ENCODE measurements at places on chromosomes 1 and 21.

- DNase-seq = no peak
Observed at GRCh38 chr1:23809751-23810171, 9.2 kb upstream of the GALE start.

GRCh38 chr1:198687429-198687828 lies 48.6 kb downstream of the PTPRC start:
- no peak for DNase-seq

DNA sequence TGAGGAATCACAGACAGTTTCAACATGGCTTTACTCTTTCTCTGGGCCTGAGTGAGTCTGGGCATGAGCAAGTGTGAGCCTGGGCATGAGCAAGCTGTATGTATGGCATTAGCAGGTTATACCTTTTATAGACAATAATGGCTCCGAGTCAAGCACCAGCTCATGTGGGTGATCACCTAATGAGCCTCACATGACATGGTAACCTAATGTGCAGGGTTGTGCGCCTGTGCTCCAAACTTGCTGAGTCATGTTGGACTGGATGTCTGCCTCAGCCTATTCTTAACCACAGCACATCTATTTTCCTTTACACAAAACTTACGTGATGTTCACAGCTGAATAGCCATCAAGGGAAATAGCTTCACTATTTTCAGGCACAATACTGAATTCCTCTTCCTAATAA lies 236.2 kb upstream of the NRIP1 start:
- no peak for DNase-seq

DNA sequence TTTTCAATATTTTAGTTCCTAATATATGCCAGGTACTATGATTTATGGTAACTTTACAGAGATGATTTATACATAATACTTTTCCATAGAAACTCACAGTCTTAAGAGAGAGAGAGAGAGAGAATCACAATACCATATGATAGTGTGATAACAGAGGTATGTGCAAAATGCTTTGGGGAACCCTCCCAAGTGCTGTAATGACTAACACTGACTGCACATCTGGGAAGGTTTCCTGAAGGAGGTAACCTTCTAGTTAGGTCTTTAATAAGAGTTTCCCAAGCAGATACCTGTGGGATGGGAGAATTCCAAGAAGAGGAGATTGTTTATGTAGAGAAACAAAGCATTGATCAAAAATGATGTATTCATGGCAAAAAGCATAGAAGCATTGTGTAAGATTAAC lies 34.6 kb upstream of the PIGC start:
- DNase-seq = no peak

DNA sequence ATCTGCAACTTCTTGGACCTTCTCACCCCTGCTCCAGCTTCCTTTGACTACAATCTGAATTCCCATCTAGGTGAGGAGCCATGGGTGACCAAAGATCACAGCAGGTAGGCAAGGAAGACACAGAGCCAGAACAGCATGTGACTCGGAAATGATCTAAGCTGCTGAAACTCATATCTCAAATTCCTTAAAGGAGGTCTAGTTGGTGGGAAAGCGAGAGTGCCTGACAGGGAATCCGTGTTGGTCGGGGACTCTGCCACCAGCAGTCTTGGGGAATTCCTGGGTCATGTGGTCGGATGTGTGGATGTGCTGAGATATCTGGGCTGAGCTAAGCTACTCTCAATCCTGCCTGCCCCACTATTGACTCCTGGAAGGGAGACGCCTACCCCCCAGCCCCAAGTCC lies 3.2 kb upstream of the NUAK2 start:
- DNase-seq = no peak

- no peak for DNase-seq
Observed at GRCh38 chr1:6535214-6535613, 19.1 kb downstream of the NOL9 start.

GRCh38 chr1:178066908-178067614 lies 26.8 kb upstream of the RASAL2 start:
- DNase-seq = no peak

- DNase-seq = no peak
Observed at GRCh38 chr1:17635276-17635675, 95.8 kb downstream of the ARHGEF10L start.

GRCh38 chr1:92826792-92827191 lies 5.0 kb upstream of the RPL5 start:
- DNase-seq = no peak

DNA sequence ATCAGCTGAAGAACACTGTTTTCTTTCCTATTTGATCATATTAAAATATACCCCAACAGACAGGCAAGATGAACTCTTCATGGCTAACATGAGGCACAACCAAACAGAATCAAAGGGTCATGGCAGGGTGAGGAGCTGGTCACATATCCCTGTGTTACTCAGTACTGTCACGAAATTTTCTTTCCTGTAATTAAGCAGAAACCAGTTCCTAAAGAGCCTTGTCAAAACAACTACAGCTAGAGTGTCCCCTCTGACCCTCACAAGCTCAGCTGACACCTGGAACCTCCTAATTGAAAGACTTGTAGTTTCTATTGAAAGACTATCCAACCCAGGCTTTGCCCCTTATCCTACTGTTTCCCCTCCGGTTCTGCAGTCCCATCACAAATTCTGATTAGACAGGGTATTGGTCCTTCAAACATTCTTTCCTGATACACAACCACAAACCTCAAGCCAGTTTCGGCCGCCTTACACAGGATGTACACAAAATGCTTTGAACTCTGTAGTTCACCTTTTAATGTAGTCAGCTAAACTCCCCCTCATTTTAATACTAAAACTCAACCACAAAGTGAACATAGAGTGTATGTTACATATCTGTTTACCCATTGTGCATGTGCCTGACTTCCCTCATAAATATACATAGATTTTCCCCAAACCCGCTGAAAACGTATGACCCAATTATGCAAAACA lies 651.9 kb downstream of the MRPL39 start:
- no peak for DNase-seq

DNA sequence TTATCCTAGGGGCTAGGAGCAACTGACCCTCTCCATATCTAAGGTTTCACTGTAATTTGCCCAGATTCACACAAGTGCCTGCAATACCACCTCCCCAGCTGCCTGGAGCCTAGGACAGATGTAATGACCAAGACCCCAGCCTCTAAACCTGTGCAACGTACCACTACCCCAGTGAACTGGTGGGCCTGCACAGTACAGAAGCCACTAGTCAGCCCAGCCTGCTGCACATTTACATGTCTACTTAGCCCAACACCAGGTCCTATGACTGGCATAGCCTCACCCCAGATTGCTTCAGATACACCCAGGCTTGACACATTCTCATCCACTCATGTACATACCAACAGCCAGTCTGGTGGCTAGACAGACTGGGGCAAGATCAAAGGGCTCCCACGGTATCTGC lies 1336.6 kb downstream of the BRINP3 start:
- no peak for DNase-seq

DNA sequence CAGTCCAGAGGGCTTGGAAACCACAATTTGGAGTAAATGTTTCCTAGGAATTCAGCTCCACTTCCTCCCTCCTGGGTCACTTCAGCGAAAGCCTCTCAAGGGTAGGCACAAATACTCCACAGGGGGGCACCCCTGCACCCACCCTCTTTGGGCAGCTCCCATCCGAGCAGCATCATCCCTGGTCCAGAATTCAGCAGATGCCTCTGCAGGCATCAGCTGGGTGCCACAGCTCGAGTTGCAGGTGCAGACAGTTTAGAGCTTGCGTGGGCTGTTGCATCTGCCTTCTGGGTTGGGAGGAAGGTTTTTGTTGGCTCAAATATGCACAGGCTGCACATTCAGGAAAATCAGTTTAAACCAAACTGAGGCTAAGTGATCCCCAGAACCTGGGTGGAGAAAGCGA lies 25.0 kb downstream of the KANK4 start:
- DNase-seq = no peak

- DNase-seq = no peak
Observed at GRCh38 chr1:28640766-28641165, 2.1 kb downstream of the TAF12 start.

DNA sequence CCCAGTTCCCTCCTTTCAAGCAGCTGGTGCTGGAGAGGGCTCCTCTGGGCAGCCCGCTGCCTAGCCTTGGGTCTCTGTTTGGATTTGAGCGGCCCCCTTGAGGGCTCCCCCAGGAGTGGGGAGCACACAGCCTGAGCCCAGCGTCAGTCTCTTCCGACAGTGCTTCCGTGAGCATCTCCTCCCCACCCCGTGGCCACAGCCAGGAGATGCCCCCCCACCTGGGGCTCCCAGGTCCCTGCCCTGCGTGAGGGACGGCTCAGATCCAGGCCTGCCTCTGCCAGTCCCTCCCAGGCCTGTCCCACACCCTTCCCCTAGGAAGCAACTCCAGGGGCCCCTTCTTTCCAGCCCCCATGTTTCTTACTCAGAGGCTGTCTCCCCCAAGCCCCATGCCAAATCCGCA lies 3.5 kb downstream of the SAMD11 start:
- DNase-seq = no peak

DNA sequence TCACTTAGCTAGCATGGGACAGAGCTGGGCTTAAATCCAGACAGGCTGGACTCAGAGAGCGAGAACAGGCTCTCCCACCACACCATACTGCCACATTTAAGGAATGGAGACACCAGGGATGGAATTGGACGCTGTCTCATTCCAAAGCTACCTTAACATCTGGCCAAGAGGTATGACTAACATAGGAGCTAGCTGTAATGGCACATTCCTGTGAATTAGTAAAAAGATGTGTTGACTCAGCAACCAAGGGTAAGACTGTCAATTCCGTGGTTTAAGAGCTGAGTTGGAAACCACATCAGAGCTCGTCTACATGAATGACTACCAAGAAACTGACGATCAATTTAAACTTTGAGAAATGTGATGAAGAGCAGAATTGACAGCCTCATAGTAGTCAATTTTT lies 8.3 kb upstream of the TNFRSF9 start:
- DNase-seq = no peak

GRCh38 chr1:226110249-226111097 lies 48.0 kb downstream of the H3-3A start:
- no peak for DNase-seq

DNA sequence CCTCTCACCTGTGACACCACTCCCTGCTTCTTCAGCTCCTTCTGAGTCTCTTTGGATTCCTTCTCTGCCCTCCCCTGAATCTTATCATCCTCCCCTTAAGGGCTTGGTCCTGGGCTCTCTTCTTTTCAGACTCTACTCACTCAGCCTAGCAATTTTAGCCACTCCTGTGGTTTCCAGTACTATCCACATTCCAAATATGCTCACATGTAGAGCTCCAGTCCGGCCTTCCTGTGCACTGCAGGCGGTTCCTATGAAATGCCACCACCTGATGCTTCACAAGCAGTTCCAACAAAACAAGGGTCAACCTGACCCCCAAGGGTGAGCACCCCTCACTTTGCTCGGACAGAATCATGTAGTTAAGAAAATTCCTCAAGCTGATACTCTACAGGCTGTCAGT lies 35.9 kb downstream of the MAB21L3 start:
- no peak for DNase-seq

- no peak for DNase-seq
Observed at GRCh38 chr1:223662943-223663342, 2.6 kb downstream of the CAPN8 start.

GRCh38 chr1:93991271-93991670 lies 82.0 kb upstream of the GCLM start:
- DNase-seq = no peak

GRCh38 chr1:31524186-31524901 lies 52.0 kb upstream of the TINAGL1 start:
- DNase-seq = no peak

- no peak for DNase-seq
Observed at GRCh38 chr1:55893155-55893554, 678.0 kb upstream of the USP24 start.

All from cortex of kidney (tissue), 1 donor.